ENCODE measurements at places on chromosomes 5 and 9. TPM values are rescaled to one million over a fixed set of nuclear protein-coding genes. Genes with fewer than 3 reads are reported as not detected.

SHB gene
- total RNA-seq, result 18.5 TPM

PTPN3 gene
- total RNA-seq, result 0.62 TPM

OTULIN gene
- total RNA-seq, result 39.7 TPM

CAMK2A gene
- 1.1 TPM for total RNA-seq

SELENOP gene
- total RNA-seq, result 68.9 TPM

IQGAP2 gene
- total RNA-seq, result 43.4 TPM

ADAMTS6 gene
- total RNA-seq, result 16.7 TPM

PCA3 gene
- total RNA-seq, result 0.62 TPM

F2RL2 gene
- total RNA-seq, result 311 TPM

DND1 gene
- 1.8 TPM for total RNA-seq

NFIB gene
- 120 TPM for total RNA-seq

ADRB2 gene
- 0.36 TPM for total RNA-seq

DNA sequence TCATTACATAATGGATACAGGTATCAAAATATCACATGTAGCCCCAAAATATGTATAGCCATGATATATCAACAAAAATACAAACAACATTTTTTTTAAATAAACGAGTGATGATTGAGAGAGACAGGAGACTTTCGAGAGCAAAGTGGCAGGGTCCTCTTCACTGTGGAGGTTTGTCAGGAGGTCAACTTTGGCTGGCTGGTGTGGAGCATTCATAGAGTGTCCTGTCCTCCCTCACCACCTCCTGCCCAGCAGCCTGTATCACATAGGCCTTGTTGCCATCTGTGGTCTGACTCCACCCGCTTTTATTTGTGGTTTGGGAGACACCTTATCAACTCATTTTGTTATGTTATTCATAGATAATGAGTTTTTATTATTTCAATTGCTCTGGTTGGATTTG lies 206.9 kb downstream of the SYK start:
- no peak overlapping the region for H3K27ac ChIP-seq
- H3K4me3 ChIP-seq, result no peak overlapping the region
- H3K36me3 ChIP-seq, result no peaks in the 10 kb centered on the region
- no peak for DNase-seq

- no peak overlapping the region for H3K4me3 ChIP-seq
- no peak overlapping the region for H3K27ac ChIP-seq
- H3K4me1 ChIP-seq, result peaks cover 2% of the 10 kb centered on the region
These were observed 23.1 kb downstream of the SMAD5 start for GRCh38 chr5:136155761-136156160.

- H3K27ac ChIP-seq, result peak overlapping the region; percentile 88
- DNase-seq, result peak; percentile 11
- H3K36me3 ChIP-seq, result peaks cover 13% of the 10 kb centered on the region
- peaks cover 34% of the 10 kb centered on the region for H3K4me1 ChIP-seq
- H3K4me3 ChIP-seq, result peak overlapping the region; percentile 64
- peaks cover 10% of the 10 kb centered on the region for H3K27me3 ChIP-seq
These were observed 11.8 kb upstream of the CXXC5 start for GRCh38 chr5:139636207-139636792.

GRCh38 chr5:113140837-113141671 lies 164.5 kb downstream of the DCP2 start:
- H3K36me3 ChIP-seq, result peaks cover 3% of the 10 kb centered on the region
- H3K27ac ChIP-seq, result no peak overlapping the region
- no peak overlapping the region for H3K4me3 ChIP-seq
- H3K4me1 ChIP-seq, result no peaks in the 10 kb centered on the region

DNA sequence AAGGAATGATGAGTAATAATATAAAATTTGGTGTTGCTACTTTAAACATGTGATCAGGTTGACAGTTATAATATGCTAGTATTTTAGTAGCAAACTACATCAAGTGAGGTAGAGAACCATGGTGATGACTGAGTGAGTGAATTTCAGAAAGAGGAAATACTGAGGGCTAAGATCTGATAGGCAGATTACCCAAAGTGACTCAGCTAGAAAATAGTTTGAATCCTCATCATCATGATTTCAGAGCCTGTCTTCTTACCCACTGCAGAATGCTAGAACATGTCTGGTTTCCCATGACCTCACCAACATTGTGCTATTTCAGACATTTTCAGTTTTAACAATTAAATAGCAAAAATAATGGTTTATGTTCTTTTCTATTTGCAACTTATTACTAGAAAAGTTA lies 602.1 kb downstream of the TAF11L14 start:
- H3K27ac ChIP-seq, result no peak overlapping the region
- H3K36me3 ChIP-seq, result no peaks in the 10 kb centered on the region
- DNase-seq, result no peak
- no peak overlapping the region for H3K4me3 ChIP-seq

- H3K27ac ChIP-seq, result no peak overlapping the region
- DNase-seq, result no peak
- peaks cover 14% of the 10 kb centered on the region for H3K36me3 ChIP-seq
- no peaks in the 10 kb centered on the region for H3K4me1 ChIP-seq
These were observed 96.5 kb downstream of the SMIM23 start for GRCh38 chr5:171882118-171882517.

- no peak overlapping the region for H3K27ac ChIP-seq
- peaks cover 59% of the 10 kb centered on the region for H3K4me1 ChIP-seq
- no peak overlapping the region for H3K4me3 ChIP-seq
- peaks cover 3% of the 10 kb centered on the region for H3K36me3 ChIP-seq
- no peak for DNase-seq
These were observed 12.6 kb downstream of the RAPGEF1 start for GRCh38 chr9:131727184-131727759.

GRCh38 chr5:66807743-66808142 lies 211.6 kb downstream of the MAST4 start:
- no peaks in the 10 kb centered on the region for H3K36me3 ChIP-seq
- DNase-seq, result no peak
- H3K27ac ChIP-seq, result peak overlapping the region; percentile 37
- no peaks in the 10 kb centered on the region for H3K27me3 ChIP-seq

DNA sequence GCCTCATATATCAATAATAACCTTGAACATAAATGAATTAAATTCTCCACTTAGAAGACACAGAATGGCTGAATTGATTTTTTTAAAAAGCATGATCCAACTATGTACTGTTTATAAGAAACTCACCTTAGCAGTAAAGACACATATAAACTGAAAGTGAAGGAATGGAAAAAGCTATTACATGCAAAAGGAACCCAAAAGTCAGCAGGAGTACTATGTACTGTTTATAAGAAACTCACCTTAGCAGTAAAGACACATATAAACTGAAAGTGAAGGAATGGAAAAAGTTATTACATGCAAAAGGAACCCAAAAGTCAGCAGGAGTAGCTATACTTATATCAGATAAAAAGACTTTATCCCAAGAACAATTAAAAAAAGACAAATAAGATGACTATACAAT lies 204.8 kb downstream of the TMEM161B start:
- no peaks in the 10 kb centered on the region for H3K36me3 ChIP-seq
- H3K27me3 ChIP-seq, result no peaks in the 10 kb centered on the region
- DNase-seq, result no peak
- H3K27ac ChIP-seq, result no peak overlapping the region
- H3K4me3 ChIP-seq, result no peak overlapping the region

DNA sequence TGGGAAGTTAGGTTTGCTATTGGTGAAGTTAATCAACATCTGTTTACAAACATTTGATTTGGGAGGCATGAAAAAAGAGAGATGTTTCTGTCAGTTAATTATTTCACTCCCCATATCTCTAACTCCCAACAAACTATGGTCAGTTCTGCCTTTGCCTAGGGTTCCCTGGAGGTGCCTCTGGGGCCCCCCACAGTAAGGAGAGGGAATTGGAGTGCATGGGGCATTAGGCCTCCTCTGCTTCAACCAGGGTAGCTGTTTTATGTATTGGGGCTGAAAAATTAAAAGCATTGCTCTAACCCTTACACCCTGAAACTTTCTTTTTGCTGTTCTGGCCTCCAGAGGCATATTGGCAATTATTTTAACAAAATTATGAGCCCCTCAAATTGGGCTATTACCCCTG lies 32.3 kb downstream of the RUSC2 start:
- H3K4me1 ChIP-seq, result peaks cover 30% of the 10 kb centered on the region
- H3K27ac ChIP-seq, result no peak overlapping the region
- H3K36me3 ChIP-seq, result no peaks in the 10 kb centered on the region

- no peak overlapping the region for H3K27ac ChIP-seq
- no peaks in the 10 kb centered on the region for H3K36me3 ChIP-seq
- no peak overlapping the region for H3K4me3 ChIP-seq
- no peak for DNase-seq
- H3K27me3 ChIP-seq, result no peaks in the 10 kb centered on the region
These were observed 67.1 kb downstream of the EPB41L4B start for GRCh38 chr9:109253637-109254284.

DNA sequence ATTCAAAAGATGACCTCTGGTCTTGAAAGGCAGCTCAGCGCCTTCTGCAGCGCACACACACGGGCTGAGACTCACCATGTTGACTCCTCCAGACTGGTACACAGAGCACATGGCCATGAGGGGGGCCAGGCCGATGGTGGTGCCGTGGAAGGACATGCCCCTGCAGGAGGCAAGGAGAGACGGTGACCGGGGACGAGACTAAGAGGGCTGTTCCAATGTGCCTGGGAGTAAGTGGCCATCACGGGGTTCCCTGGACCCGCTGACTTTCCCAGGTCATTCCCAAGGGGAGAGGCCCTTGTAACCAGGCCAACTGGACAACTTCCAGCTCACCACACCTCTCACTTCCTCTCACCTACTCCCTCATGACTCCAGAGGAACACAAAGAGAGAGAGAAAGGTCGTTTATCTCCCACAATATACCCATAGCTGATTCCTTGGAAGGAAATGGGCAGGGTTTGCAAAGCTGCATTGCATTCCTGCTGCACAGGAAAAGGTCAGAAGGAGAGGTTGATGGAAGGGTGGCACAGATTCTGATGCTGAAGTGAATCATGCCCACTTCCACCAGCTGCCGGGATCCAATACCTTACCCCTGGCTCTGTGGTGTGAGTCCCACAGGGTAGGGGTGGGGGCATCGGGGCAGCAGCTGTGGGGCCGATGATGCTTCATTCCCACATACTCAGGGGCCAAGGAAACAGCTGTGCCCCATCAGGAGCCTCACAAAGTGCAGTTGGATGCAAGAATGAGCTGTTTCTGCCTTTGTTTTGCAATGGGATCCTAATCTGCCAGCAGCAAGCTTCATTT lies 47.2 kb downstream of the NIPAL4 start:
- H3K36me3 ChIP-seq, result peaks cover 78% of the 10 kb centered on the region
- H3K4me3 ChIP-seq, result no peak overlapping the region
- H3K27ac ChIP-seq, result no peak overlapping the region
- H3K4me1 ChIP-seq, result peaks cover 4% of the 10 kb centered on the region
- peaks cover 9% of the 10 kb centered on the region for H3K27me3 ChIP-seq

- H3K4me3 ChIP-seq, result no peak overlapping the region
- H3K36me3 ChIP-seq, result no peaks in the 10 kb centered on the region
- H3K4me1 ChIP-seq, result no peaks in the 10 kb centered on the region
- H3K27me3 ChIP-seq, result no peaks in the 10 kb centered on the region
- no peak overlapping the region for H3K27ac ChIP-seq
- DNase-seq, result no peak
These were observed 157.7 kb upstream of the POU5F2 start for GRCh38 chr5:93899026-93899600.

DNA sequence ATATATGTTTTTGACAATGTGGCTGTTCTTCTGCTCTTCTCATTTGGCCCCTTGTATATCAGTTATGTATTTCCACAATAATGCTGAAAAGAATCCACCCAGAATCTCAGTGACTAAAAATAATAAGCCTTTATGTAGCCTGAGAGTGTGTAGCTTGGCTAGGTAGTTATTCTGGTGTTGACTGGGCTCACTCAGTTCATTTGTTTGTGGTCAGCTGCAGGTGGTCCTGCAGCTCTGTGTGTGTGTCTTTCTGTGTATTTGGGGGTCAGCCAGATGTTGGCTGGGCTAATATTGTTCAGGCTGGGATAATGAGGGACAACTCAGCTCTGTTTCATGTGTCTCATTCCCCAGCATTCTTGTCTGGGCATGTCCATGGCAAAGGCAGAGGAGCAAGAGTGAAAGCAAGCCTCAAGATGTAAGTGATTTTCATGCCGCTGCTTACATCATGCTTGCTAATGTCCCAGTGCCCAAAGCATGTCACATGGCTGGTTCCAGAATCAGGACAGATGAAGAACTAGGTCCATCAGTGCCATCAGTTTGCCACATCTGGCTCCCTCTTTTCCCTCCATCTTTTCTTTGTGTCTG lies 162.8 kb downstream of the KCTD16 start:
- no peak for DNase-seq
- no peaks in the 10 kb centered on the region for H3K27me3 ChIP-seq
- H3K4me1 ChIP-seq, result no peaks in the 10 kb centered on the region

DNA sequence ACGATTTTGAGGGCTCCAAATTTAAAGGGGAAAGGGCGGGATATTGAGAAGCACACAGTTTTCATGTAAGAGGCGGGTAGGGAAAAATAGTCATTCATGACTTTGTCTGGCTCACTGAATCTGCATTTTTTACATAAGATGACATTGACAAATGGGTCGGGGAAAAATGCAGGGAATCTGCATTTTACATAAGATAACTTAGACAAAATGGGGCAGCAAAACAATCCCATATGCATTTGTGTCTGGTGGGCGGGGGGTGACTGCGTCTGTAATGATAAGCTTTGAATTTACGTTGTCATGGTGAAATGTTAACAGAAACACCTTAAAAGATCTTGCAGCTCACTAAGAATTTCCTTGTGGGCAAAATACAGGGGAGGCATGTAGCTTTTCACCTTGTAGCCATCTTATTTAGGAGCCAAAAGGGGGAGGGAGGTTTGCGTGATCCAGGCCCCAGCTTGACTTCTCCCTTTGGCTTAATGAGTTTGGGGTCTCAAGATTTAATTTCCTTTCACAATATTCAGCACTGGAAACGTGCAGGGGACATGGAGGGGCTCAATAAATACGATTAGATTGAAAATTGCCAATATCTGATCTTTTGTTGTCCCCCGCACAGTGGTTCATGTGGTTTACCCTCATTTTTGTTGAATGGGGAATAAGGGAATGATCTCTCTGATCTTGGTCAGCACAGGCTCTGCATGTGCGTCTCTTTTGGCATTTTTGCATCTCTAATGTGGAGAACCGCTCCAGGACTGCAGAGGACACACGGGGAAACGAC lies 41.1 kb upstream of the GADD45G start:
- H3K4me3 ChIP-seq, result no peak overlapping the region
- DNase-seq, result no peak
- no peaks in the 10 kb centered on the region for H3K4me1 ChIP-seq
- H3K27ac ChIP-seq, result no peak overlapping the region
- H3K36me3 ChIP-seq, result no peaks in the 10 kb centered on the region

DNA sequence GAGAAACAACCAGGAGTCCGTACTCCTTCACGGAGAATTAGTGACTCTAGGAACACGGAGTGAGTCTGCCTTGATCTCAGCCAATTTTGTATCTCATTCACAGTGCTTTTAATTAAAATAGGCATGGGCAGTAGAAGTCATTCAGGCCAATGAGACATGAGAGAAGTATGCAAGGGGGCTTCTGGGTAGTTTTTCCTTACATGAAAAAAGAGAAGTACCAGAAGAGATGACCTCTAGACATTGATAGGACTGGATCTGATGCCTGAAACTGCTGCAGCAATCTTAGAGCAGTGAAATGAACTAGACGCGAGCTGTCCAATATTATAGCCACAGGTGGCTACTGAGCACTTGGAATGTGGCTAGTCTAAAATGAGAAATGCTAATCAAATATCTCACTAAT lies 187.7 kb upstream of the TLE4 start:
- peaks cover 9% of the 10 kb centered on the region for H3K4me1 ChIP-seq
- no peak for DNase-seq
- H3K4me3 ChIP-seq, result no peak overlapping the region
- H3K36me3 ChIP-seq, result no peaks in the 10 kb centered on the region

Measured in endothelial cell (in vitro differentiated cells).